ENCODE measurements at places on chromosomes 5 and 9.

DNA sequence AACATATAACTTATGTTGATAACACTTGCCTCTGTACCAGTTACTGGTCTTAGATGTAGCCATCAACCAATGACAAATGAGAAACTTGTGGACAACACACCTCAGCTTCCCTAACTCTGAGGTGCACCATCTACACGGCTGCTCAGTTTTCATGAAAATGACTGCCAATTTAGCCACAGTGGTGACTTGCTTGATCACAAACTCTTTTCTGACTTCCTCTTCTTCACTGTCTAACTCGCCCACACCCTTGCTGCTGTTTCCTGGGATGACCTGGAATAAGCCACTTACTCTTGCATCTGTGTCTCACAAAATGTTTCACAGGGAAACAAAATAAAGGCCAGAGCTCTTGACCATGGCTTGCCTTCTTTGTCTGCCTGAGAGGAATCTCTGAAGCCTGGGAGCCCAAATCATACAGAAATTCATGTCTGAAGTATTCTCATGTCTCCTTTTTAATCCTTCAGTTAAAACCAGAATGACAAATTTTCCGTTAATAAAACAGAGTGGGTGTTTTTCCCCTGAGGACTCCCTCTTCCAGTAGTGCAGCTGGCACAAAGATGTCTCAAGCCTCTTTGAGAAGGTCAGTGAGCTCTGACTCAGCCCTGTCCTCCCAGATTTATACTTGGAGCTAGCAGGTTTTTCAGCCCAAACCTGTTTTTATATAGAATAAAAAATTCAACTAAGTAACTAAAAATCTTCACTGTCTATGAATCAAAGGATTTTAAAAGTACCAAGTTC is 126.5 kb upstream of the PAM start:
- ATAC-seq, result peak; percentile 41

- no peak for ATAC-seq
These were observed 38.1 kb downstream of the SEMA6A start for GRCh38 chr5:116536316-116537083.

DNA sequence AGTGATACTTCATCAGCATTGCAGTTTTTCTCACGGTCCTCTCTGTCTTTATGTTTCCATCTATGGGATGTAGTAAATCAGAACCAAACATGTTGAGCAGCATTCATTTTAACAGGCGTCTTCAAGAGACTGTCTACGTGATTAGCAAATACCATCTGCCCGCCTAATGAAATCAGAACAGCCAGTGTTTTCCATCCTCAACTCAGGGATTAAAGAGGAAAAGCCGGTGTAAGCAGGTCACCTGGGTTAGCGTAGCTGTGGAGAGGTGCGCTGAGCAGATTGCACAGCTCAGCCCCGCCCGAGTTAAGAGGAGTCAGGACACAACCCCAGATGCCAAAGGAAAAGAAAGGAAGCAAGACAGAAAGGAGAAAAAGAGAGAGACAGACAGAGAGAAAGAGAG is 54.3 kb upstream of the ANKRD33B start:
- no peak for ATAC-seq

DNA sequence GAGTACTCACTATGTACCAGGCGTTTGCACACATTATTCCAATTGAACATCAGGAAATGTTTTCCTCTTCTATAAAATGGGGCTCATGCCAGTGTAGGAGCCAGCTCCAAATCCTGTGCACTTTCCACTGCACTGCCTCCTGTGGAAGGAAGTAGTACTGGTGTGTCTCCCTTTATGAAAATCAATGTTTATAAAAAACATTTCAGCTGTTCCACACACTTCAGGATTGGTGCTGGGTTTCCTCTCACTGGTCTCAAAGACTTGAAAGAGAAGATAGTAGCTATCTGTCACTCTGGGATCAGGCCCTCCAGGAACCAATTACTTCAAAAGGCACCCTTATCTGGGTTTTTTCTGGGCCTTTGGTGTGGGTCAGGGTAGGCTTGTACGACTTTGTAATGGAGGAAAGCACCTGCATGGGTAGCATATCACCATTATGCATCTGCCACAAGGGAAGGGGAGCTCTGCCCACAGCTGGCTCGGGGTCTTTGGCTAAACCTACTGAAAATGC is 32.5 kb downstream of the RAB14 start:
- peak; percentile 65 for ATAC-seq

DNA sequence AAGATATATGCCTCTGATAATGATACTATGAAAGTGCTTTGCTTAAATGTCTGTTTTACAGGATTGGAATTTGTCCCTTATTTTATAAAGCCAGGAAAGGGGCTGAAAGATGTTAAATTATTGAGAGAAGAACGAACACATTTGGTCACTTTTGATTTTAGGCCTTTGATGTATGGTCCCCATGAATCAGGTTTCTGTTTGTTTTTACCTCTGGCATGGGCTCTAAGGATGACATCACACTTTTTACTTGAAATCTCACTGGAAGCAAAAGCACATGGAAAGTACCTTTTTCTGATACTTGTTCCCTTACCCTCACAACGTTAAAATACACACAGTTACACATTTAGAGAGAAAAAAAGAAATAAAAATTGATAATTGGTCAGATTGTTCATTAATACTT is 6.9 kb downstream of the OTULIN start:
- no peak for ATAC-seq

DNA sequence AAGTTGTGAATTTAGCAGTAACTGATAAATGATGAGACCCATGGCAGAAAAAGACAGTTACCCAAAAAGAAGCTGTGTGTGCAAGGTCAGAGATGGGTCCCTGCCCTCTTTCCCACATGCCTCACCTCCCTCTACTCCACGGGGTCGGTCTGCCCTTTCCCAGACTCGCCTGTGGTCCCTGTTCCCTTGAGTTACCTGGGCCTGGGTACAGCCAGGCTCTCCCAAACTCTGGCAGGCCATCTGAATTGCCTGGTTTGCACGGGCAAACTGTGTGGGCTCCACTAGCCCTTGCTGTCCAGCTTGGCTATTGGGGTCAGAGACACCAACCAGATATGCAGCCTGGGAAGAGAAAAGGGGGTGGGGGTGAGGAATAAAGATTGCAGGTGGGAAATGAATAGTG is 18.4 kb upstream of the TPM2 start:
- no peak for ATAC-seq

GRCh38 chr5:63555874-63556273 is 406.4 kb downstream of the HTR1A start:
- ATAC-seq, result no peak

DNA sequence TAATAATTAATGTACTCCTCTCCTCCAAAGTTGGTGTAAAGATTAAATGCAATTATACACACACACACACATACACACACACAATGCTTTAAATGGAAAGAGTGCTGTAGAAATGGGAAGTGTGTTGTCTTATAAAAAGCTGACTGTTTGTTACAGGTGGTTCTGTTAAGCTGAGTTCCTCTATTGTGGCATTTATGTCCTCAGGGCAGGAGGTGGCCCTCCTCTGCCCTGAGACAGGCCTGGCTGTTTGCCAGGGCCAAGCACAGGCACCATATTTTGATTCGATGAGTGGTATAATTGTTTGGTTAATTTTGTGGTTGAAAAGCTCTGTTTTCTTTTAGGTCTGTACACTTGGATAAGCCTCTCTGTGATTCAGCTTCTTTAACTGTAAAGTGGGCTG is 573.9 kb downstream of the KIF4B start:
- no peak for ATAC-seq

GRCh38 chr9:137462986-137463930 is 4.1 kb upstream of the NSMF start:
- ATAC-seq, result no peak

GRCh38 chr9:1028501-1029190 is 21.5 kb upstream of the DMRT2 start:
- ATAC-seq, result no peak

Data from gastroesophageal sphincter (tissue), 4 donors.